ENCODE measurements at places on chromosomes 1 and 21.

DNA sequence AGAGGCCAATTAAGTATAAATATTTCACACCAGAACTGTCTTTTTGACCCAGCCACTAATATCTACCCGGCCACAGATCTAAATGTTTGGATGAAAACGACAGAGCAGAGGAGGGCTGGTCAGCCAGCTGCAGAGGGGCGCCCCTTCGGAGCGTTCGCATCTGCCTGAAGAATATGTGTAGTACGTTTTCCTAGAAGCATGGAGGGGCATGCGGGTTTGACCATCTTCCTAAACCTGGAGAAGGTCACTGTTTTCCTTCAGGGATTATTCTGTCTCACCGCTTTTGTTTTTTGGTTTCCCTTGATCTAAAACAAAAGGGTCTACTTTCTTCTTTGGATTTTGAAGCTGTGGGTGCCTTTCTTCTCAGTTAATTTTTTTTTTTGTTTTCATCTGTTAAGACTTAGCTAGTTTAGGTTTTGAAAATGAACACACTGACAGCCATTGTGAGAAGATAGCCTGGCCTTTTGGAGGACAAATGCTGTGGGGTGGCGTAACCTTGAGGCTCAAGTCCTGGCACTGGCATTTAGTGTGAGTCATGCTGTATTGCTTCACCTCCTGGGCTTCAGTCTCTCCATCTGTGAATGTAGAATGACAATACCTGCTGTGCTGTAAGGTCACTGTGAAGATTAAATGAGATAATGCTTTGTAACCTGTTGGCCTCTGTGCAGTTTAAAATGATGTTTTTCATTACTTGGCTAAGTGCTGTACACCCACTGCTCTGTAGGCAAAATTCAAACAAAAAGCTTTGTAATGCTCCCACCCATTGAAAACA lies 74.1 kb upstream of the IRF2BP2 start:
- peak; percentile 58 for DNase-seq

DNA sequence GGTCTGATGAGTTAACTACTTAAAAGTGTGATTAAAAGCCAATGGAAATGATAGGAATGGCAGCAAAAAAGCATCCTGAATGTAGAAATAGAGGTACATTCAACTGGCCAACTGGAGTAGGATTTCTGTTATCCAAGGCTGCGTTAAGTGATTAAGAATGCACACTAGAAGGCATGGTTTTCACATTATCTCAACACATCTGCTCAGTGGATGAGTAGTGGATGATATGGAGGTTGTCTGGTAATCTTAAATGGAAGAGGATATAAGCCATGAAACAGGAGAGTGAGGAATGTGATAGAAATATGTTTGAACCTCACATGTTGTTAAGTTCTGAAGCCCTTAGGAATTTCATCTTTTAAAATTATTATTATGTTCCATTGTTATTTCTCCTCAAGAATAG lies 839.9 kb downstream of the USP25 start:
- no peak for DNase-seq

DNA sequence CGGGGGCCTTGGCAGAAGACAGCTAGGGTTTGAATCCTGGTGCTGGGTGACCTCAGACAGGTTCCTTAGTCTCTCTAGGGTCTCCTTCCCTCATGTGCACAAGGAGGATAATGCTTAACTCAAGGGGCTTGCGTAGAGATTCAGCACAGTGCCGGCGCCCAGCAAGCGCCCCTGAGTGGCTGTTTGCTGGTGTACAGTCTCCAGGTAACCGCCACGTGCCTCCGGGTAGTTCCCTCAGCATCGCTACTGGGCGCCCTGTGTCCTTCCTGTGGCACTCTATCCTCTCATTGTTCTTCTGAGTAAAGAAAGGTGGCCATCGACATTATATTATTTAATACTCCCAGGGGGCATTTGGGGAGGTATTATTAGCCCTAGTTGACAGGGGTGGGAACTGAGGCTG lies 80.9 kb downstream of the NENF start:
- peak; percentile 43 for DNase-seq

GRCh38 chr1:230798491-230798890 lies 51.3 kb downstream of the CAPN9 start:
- no peak for DNase-seq

- DNase-seq, result no peak
These were observed 764.3 kb upstream of the PRMT6 start for GRCh38 chr1:106292130-106292529.

- DNase-seq, result no peak
These were observed 41.2 kb downstream of the ARHGEF11 start for GRCh38 chr1:157004327-157004726.

DNA sequence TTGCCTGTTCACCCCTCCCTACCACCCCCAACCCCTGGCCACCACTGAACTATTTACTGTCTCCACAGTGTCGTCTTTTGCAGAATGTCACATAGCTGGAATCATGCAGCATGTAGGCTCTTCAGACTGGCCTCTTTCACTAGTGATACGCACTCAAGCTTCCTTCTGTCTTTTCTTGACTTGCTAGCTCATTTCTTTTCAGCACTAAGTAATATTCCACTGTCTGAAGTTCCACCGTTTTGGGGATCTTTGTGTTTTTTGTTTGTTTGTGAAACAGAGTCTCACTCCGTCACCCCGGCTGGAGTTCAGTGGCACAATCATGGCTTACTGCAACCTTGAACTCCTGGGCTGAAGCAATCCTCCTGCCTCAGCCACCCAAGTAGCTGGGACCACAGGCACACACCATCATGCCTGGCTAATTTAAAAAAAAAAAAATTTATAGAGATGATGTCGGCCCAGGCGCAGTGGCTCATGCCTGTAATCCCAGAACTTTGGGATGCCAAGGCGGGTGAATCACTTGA lies 43.4 kb upstream of the SLC25A33 start:
- DNase-seq, result no peak

- no peak for DNase-seq
These were observed 87.0 kb downstream of the NRIP1 start for GRCh38 chr21:14977814-14978213.

DNA sequence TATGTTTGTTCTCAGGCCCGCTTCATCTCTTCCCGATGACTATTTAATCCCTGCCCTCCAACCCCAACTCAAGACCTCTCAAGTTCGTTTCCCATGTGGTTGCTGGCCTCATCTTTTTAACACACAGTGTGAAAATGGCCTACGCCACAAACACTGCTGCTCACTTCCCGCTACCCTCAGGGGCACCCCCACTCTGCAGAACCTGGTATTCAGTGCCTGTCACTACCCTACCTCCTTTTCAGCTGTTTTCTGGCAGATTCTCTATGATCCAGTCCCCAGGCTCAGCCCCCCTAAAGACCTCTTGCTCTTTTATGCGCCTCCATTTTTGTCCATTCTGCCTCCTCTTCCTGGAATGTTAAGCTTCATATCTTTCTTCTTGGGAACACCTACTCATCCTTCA lies 152.6 kb upstream of the C1orf174 start:
- DNase-seq, result no peak

- no peak for DNase-seq
These were observed 344.3 kb downstream of the MATN1 start for GRCh38 chr1:30378991-30379581.

GRCh38 chr1:7808253-7808844 lies 24.3 kb downstream of the PER3 start:
- DNase-seq, result no peak

DNA sequence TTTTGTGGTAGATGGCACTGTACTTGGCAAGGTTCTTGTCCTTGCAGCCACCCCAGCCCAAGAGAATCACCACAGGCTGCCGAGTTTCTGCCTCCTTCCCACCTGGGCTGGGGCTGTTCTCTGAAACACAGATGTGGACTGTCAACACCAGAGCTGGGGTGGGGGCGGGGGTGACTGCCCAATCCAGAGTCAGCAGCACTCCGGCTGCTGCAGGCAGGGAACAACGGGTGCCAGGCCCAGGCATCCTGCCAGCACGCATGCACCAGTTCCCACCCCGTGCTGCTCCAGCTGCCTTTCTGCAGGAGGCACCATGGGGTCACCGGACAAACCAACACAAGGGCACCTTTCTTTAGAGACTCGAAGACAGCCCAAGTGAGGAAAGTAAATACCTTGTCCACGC lies 14.1 kb downstream of the TMEM53 start:
- no peak for DNase-seq

DNA sequence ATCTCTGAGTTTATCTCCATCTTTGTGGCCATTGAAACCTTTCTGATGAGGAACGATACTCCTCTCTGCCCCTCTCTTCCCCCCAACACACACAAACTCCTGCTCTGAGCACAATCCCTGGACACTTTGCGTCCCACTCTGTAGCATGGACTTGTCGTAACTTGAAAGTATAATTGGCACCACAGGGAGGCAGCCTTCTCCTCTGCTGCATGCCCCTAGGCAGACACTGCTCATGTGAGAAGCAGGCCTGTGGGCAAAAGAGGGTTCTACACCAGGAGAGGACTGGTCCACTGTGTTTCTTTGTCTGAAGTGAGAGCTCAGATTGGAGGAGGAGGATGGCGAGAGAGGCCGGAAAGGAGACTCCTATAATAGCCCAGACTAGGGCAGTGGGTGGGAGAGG lies 3.8 kb upstream of the PARS2 start:
- DNase-seq, result no peak

GRCh38 chr1:39431927-39432326 lies 59.5 kb upstream of the BMP8A start:
- DNase-seq, result no peak

GRCh38 chr21:14284481-14284880 lies 68.5 kb downstream of the RBM11 start:
- DNase-seq, result no peak

GRCh38 chr1:235014756-235015155 lies 113.9 kb downstream of the TOMM20 start:
- DNase-seq, result no peak

- no peak for DNase-seq
These were observed 9.3 kb downstream of the AHCYL1 start for GRCh38 chr1:109993885-109994284.

- DNase-seq, result no peak
These were observed 111.6 kb downstream of the LEPR start for GRCh38 chr1:65531972-65532570.

DNA sequence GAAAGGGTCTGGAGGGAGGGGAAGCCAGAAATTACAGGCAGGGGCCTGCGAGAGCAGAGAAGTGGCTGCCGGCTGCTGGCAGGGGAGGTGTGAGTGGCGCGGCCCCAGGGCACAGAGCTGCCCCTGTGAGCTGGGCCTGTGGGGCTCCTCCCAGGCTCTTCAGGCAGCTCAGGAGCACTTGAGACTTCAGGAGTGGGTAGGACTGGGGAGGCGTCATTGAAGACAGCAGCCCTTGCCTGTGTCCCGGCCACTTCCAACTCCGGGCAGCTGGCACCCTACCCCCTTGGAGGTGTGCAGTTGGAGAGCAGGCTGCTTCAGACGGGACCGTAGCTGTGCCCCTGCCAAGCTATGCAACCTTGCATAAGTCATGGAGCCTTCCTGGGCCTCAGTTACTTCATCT lies 87.5 kb upstream of the ACTL8 start:
- DNase-seq, result no peak

- DNase-seq, result no peak
These were observed 70.1 kb upstream of the NRIP1 start for GRCh38 chr21:15134701-15135470.

GRCh38 chr21:16193496-16194094 lies 463.8 kb downstream of the USP25 start:
- DNase-seq, result no peak

GRCh38 chr1:162233937-162234336 lies 142.7 kb downstream of the SPATA46 start:
- no peak for DNase-seq

DNA sequence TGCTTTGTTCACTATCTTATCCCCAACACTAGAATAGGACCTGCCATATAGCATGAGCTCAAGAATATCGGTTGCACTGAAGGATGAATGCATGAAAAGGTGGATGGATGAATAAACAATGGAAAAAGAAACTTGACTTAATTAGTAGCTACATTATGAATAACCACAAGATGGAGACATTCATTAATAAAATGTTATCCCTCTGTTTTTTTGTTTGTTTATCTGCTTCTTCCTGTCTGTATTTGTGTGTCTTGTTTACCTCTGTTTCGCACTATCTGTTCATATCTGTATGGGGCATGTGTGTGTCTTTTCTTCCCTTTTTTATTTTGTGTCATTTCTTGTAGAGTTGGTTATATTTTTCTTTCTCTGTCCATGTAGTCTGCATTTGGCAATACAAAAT lies 1.1 kb upstream of the OR14I1 start:
- DNase-seq, result no peak

DNA sequence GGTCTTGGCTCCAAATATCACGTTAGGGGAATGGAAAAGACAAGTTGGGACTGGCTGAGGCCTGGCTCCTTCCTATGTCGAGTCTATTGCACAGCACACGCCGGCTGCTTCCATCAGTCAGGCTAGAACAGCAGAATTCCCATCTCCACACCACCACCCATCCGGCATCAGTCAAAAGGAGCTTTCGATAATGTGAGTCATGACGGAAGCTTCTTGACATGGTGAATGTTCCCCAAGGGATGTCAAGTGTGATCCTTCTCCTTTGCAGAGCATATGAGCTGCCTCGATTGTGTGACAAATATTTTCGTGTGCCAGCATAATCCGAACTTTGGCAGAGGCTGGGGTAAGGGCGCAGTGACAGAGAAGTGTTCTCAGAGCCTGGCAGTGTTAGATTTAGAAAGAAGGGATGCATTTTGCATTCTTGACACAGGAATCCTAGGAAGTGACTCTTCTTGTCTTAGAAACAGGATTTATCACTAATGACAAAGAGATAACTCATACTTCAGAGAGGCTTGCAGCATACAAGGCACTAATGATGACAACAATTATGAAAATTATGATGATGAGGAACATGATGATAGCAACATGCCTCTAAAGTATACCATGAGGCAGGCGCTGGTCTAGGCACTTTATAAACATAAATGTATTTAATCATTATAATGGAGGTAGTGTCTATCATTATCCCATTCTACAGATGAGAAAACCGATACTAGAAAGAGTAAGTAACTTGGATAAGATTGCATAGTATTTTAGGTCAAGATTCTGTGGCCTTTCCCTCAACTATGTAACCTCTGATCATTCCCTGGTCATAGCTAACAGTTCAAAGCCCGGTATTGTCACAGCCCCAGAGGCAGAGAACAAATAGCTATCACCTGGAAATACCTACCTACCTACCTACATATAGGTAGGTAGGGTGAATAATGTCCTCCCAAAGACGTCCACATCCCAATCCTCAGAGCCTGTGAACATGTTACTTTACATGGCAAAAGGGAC lies 135.0 kb downstream of the KCNJ6 start:
- DNase-seq, result no peak

DNA sequence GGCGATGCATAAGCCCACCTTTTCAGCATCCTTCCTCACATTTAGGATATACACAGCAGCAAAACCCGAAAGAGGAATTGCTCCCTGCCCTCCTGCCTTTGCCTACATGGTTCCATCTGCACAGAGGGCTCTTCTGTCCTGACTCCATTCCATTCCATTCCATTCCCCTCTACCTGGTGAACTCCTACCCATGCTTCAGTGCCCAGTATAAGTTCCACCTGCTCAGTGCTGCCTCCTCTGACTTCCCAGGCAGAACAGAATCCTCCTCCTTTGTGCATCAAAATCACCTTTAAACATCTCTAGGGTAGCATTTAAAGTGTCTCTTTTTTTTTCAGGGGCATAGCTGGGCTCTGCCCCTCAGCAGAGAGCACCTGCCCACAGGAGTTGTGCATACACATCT lies 112.9 kb downstream of the PCNX2 start:
- no peak for DNase-seq

GRCh38 chr1:11611638-11612327 lies 42.4 kb downstream of the FBXO2 start:
- DNase-seq, result no peak

All from H54 (cell line).